Stimulated activated CD8-positive, alpha-beta memory T cell treated with anti-CD3 and anti-CD28 coated beads, Interleukin-4, amount 100 ng/mL, for 1 hour (primary cell): ENCODE measurements at places on chromosomes 7 and 10.
A peak's percentile ranks its signal among the peaks of the same experiment; 100 is the strongest.

GRCh38 chr10:2145926-2146478 is 408.7 kb upstream of the ADARB2 start:
- no peak for DNase-seq

GRCh38 chr7:94003446-94004023 is 620 bp downstream of the BET1 start:
- no peak for DNase-seq

GRCh38 chr7:77335581-77335980 is 80.6 kb downstream of the GSAP start:
- DNase-seq, result no peak

DNA sequence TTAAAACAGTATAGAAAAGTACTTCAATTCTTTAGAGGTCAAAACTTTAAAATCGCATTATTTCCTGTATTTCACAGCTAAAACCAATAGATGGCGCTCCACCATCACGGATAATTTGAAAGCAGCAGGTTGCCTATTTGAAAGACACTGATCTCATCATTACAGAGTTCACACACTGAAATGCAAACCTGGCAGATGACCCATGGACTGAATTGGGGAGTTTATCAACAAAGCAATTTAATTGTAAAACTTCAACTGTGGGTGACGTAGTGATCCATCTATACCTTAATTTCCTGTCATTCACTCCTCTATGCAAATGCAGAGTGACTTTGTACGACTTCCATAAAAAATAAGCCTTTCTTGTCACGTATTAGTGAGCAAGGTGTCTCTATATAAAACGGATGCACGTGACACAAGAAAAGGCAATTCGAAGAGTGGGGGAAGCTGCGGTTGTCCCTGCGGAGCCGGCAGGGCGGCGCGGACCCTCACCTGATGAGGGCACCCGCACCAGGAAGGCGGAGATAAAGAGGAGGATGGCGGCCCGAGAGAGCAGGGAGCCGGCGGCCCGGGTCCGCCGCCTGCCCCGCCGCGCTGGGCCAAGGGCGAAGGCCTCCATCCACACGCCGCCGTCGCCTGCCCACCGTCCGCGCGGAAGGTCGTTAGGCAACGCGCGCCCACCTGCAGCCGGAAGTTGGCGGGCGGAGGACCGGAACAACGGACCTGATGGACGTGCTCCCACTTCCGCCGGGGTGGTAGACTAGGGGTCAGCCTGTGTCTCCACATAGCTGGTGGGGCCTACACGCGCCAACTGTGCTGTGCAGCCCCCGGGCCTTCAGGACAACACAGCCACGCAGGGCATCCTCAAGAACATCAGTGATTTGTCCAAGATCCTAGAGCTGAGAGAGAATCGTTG is at the start of gene ZPBP:
TSS of gene ZPBP (minus strand) at position 668 of the 913 bp plus-strand sequence. CDS start at position 616, 52 bp downstream.
- DNase-seq, result peak; percentile 35

GRCh38 chr10:32077896-32078485 is 21.8 kb upstream of the KIF5B start:
- DNase-seq, result no peak

GRCh38 chr7:135186841-135187253 is 16.3 kb upstream of the CYREN start:
- no peak for DNase-seq

DNA sequence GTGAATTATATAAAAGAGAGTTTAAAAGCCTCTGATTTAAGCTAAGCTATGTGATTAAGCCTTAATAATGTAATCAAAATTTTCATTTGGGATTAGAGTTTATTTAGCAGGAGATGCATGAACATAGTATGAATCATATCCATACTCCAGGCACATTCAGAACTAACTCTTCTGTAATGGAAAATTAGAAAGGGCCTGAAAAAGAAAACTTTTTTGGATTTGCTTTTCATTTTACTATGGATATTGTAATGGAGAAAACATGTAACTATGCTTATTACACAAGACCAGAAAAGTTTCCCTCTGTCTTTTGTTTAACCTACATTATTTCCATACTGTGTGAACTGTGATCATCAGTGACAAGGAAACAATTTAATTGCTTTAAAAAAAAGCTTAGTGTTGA is 22.0 kb downstream of the TES start:
- no peak for DNase-seq

- DNase-seq, result no peak
Measured at GRCh38 chr7:116572036-116572435, 47.2 kb downstream of the CAV1 start.

- DNase-seq, result no peak
Measured at GRCh38 chr7:85025312-85025756, 161.5 kb downstream of the SEMA3D start.

DNA sequence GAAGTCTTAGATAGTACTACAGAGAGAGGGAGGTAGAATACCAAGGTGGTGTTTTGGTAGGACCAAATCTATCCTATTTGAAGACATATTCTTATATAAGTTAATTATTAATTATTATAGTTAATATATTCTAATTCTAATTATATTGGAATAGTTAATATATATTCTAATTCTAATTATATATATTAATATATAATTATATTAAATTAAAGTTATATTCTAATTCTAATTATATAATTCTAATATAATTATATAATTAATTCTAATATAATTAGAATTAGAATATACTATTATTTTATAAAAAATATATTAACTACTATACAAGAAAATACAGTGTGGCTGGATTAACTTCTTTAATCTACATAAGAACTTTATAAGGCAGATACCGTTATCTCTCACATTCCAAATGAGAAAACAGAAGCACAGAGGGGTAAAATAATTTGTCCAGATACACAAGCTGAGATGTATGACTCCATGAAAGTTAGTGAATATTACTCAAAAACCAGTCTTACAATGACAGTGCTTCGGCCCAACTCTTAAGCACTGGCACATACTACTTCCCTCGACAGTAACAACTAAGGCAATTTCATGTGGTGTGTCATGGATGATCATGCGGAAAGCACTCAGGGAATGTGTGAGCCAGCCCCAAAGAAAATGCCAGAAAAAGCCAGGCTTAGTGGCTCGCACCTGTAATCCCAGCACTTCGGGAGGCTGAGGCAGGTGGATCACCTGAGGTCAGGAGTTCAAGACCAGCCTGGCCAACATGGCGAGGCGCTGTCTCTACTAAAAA is 42.6 kb downstream of the TYW1B start:
- no peak for DNase-seq

- DNase-seq, result no peak
Measured at GRCh38 chr7:137778511-137778910, 68.3 kb downstream of the DGKI start.

DNA sequence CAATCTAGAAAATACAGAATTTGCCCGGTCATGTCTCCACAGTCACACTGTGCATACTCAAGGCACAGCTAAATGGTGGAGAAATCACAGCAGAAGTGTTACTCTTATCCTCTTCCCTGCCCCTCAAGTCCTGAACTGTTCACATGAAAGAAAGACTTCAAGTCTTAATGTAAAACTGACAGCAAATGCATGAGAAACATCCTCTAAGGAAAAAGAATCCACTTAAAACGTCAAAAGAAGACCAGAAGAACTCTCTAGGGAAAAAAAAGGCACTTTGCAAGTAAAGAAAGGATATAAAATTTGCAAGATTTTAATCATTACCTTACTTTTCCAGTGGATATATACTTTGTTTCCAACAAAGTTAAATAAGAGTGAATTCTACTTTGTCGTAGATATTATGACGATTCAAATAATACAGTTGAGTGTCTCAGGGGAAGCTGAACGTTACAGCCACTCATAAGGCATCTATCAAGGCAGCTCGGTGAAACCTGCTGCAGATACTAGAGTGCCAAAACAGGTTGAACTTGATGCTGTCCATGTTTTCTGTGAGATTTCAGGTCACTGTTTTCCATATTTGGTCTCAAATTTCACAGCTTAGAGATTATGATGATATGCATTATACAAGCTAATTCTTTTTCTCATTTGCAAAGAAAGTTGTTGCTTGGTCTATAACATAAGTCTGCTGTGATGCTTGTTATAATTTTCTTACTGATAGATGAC is 155.0 kb downstream of the CTTNBP2 start:
- DNase-seq, result no peak

GRCh38 chr7:134724606-134725005 is 54.8 kb upstream of the CALD1 start:
- no peak for DNase-seq

- no peak for DNase-seq
Measured at GRCh38 chr10:74244097-74244685, 93.2 kb downstream of the ADK start.

- no peak for DNase-seq
Measured at GRCh38 chr7:16021851-16022250, 335.4 kb upstream of the MEOX2 start.

DNA sequence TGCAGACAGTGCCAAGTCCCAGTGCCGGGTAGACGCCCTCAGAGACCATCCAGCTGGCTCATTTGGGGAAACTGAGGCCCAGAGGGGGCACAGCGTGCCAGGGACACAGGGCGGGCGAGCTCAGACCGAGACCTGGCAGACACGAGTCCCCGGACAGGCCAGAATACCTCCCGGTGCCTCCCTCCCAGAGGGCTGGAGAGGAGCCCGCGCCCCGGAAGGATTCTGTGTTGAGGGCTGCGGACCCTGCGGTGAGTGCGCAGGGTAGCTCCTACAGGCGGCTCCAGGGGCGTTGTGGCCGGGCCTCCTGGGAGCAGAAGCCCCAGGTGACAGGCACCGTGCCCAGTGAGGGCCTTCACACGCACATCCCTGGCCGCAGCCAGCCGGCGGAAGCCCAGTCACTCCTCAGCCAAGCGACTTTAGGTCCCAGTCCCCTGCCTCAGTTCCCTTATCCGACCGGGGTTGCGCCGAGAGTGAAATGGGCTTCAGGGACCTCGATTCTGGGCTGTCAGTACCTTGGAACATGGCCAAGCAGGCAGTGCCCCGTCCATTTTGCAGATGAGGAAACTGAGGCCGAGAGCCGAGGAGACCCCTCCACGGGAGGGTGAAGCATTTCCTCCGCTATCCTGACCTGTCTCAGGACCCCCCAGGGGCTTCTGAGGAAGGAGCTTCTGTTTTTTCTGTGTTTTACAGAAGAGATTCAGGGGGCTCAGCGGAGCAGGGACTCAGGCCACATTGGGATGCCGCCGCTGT is 73.6 kb downstream of the ELFN1 start:
- no peak for DNase-seq

DNA sequence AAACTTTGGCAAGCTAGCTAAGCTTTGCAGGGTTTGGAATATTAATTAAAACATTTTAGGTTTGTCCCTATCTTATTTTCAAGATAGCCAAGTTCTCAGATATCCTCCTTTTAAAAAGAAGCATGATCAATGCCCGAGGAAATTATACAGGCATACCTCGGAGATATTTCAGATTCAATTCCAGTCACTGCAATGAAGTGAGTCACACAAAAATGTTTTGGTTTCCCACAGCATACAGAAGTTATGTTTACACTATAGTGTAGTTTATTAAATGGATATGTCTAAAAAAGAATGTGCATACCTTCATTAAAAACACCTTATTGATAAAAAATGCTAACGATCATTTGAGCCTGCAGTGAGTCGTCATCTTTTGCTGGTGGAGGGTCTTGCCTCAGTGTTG is 382.9 kb upstream of the NPVF start:
- no peak for DNase-seq

DNA sequence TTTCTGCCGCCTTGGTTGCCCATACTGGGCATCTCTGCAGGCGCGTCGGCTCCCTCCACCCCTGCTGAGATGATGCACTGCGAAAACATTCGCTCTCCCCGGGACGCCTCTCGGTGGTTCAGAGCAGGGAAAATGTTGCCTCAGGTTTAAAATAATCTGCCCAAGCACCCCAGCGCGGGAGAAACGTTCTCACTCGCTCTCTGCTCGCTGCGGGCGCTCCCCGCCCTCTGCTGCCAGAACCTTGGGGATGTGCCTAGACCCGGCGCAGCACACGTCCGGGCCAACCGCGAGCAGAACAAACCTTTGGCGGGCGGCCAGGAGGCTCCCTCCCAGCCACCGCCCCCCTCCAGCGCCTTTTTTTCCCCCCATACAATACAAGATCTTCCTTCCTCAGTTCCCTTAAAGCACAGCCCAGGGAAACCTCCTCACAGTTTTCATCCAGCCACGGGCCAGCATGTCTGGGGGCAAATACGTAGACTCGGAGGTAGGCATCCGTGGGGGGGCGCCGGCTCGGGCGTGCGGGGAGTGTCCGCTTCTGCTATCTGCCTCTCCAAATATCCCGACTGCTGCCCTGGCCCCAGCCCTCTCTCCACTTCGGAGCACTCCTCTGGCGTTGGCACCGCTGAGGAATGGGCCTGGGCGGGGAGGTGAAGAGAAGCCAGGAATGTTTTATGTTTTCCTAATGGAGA is at the start of gene CAV1:
TSS of gene CAV1 (plus strand) at position 428 of the 689 bp plus-strand sequence. CDS start at position 455, 27 bp downstream.
- DNase-seq, result no peak

DNA sequence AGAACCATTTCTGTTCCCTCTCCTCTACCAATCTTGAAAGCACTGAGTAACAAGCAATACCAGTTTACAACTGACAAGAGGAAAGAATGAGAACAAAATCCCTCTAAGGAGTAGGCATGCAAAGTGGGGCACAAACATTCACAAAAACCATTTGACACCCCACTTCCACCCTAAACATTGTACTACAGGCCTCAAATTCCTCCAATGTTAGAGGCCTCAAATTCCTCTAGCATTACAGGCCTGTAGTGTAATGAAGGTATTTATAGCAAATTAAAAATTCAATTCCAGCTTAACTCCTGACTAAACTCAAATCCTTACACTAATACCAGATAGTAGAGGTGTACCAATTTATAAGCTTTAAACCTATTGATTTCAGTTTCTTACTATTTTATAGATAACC is 85.4 kb downstream of the SIRT1 start:
- no peak for DNase-seq

DNA sequence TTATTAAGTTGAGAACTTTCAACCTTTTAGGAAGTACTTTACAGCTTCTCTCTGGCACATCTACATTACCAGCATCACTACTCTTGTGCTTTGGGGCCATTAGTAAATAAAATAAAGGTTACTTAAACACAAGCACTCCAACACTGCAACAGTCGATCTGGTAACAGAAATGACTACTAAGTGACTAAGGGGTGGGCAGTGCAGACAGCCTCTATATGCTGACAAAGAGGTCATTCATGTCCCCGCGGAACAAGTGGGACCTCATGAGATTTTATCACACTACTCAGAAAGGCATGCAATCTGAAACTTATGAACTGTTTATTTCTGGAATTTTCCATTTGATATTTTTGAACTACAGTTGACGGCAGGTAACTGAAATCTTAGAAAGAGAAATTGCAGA is 111.3 kb upstream of the DNAJB12 start:
- no peak for DNase-seq

- no peak for DNase-seq
Measured at GRCh38 chr7:150992833-150993302, 2.1 kb downstream of the NOS3 start.

- DNase-seq, result no peak
Measured at GRCh38 chr7:66927348-66927948, 6.4 kb downstream of the TMEM248 start.

- DNase-seq, result no peak
Measured at GRCh38 chr7:128807191-128807590, 15.4 kb downstream of the CCDC136 start.

GRCh38 chr7:36523371-36524101 is 133.9 kb downstream of the ANLN start:
- DNase-seq, result no peak
